Adrenal gland (tissue), 19 donors: ENCODE measurements at places on chromosomes 6 and 20. TPM values are rescaled to one million over a fixed set of nuclear protein-coding genes. Genes with fewer than 3 reads are reported as not detected.

- H3K27me3 ChIP-seq = no peaks in the 10 kb centered on the region
- DNase-seq = no peak
- no peaks in the 10 kb centered on the region for H3K4me1 ChIP-seq
- H3K4me3 ChIP-seq = no peak overlapping the region
- H3K36me3 ChIP-seq = no peaks in the 10 kb centered on the region
Observed at GRCh38 chr6:35633579-35634089, 55.1 kb downstream of the FKBP5 start.

DNA sequence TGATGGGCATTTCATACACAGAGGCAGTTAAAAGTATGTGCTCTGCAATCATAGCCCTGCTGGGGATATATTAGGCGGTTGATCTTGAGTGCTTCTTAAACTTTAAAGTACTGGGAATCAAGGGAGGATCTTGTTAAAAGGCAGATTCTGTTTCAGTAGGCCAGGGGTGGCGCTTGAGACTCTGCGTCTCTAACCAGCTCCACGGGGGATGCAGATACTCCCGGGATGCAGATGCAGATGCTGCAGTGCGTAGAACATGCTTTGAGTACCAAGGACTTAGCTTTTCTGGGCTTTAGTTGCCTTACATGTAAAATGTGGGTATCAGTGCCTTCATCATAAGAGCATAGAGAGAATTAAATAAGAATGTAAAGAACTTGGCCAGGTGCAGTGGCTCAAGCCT lies 44.4 kb upstream of the ENPP5 start:
- H3K27ac ChIP-seq = no peak overlapping the region
- no peak for DNase-seq
- H3K27me3 ChIP-seq = no peaks in the 10 kb centered on the region
- no peaks in the 10 kb centered on the region for H3K36me3 ChIP-seq
- no peak overlapping the region for H3K4me3 ChIP-seq

GRCh38 chr20:19922716-19923115 lies 94.4 kb upstream of the NAA20 start:
- no peaks in the 10 kb centered on the region for H3K27me3 ChIP-seq
- no peak overlapping the region for H3K4me3 ChIP-seq
- H3K4me1 ChIP-seq = peaks cover 7% of the 10 kb centered on the region

RNF144B gene
- 8.4 TPM for total RNA-seq

- H3K4me1 ChIP-seq = peaks cover 13% of the 10 kb centered on the region
- no peak for DNase-seq
- no peaks in the 10 kb centered on the region for H3K36me3 ChIP-seq
- no peak overlapping the region for H3K27ac ChIP-seq
Observed at GRCh38 chr6:33837971-33838665, 34.3 kb upstream of the MLN start.

- no peaks in the 10 kb centered on the region for H3K27me3 ChIP-seq
- no peaks in the 10 kb centered on the region for H3K36me3 ChIP-seq
- H3K27ac ChIP-seq = peak overlapping the region; percentile 21
- DNase-seq = peak; percentile 12
Observed at GRCh38 chr6:36625158-36625919, 31.2 kb downstream of the SRSF3 start.

C6orf132 gene
- total RNA-seq = 2.2 TPM

KCNQ2 gene
- 0.71 TPM for total RNA-seq

DNA sequence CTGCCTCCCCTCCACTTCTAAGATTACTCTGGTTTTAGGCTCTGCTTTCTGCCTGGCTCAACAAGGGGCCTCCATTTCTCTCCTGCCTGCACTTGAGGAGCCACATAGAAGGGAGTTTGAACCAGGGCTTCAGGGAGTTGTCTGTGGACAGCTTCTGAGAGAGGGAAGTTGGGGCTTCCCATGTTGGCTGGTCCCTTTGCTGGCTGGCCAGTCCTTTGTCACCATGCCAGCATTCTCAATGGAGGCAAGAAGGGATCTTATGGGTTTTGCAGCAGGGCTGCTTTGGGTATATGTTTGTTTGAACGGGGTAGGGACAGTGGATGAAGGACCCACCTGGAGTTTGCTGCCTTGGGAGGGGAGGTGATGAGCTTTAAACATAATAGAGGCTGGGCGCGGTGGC lies 124.9 kb downstream of the CARMIL1 start:
- H3K4me1 ChIP-seq = peaks cover 37% of the 10 kb centered on the region
- H3K36me3 ChIP-seq = no peaks in the 10 kb centered on the region
- no peak overlapping the region for H3K4me3 ChIP-seq
- no peak overlapping the region for H3K27ac ChIP-seq
- no peaks in the 10 kb centered on the region for H3K27me3 ChIP-seq

ANKRD6 gene
- 9.6 TPM for total RNA-seq

HSF2 gene
- 30.8 TPM for total RNA-seq

OPRL1 gene
- total RNA-seq = 2.3 TPM

GRCh38 chr6:20309186-20309585 lies 92.5 kb upstream of the E2F3 start:
- H3K36me3 ChIP-seq = no peaks in the 10 kb centered on the region
- H3K27me3 ChIP-seq = no peaks in the 10 kb centered on the region
- H3K4me3 ChIP-seq = no peak overlapping the region
- no peak overlapping the region for H3K27ac ChIP-seq
- DNase-seq = no peak

DNA sequence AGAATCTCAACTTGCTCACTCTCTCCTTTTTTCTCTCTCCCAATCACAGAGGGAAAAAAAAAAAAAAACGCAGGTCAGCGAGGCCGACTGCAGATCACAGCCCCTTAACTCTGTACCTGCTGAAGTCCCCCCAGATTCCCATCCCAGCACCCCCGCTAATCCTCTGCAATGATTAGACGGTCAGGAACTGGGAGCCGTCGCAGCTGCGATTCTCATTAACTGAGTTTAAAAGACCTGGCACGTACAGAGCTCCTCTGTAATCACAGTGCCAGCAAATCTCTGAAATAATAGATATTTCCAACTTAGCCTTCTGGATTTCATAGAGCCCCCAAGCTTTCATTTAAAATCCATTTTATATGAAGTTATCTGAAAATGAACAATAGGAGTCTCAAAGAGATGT lies 84.4 kb downstream of the ANKRD60 start:
- DNase-seq = no peak
- no peaks in the 10 kb centered on the region for H3K4me1 ChIP-seq
- no peaks in the 10 kb centered on the region for H3K36me3 ChIP-seq
- H3K4me3 ChIP-seq = no peak overlapping the region
- H3K27ac ChIP-seq = no peak overlapping the region

DNA sequence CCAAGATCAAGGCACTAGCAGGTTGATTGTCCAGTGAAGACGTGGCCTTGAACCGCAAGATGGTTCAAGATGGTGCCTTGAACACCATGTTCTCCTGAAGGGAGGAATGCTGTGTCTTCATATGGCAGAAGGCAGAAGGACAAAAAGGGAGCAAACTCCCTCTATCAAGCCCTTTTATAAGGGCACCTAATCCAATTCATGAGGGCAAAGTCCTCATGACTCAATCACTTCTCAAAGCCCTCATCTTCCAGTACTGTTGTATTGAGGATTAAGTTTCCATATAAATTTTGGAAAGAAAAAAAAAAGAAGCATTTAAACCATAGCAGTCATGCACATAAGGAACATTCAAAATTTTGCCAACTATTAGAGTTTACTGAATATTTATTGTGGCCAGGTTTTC lies 29.9 kb upstream of the TSPYL1 start:
- H3K27ac ChIP-seq = no peak overlapping the region
- no peaks in the 10 kb centered on the region for H3K36me3 ChIP-seq
- no peaks in the 10 kb centered on the region for H3K27me3 ChIP-seq

- H3K4me1 ChIP-seq = no peaks in the 10 kb centered on the region
- no peaks in the 10 kb centered on the region for H3K36me3 ChIP-seq
- H3K27me3 ChIP-seq = peaks cover 7% of the 10 kb centered on the region
- no peak overlapping the region for H3K27ac ChIP-seq
Observed at GRCh38 chr20:48538856-48539255, 288.9 kb downstream of the PREX1 start.

- no peaks in the 10 kb centered on the region for H3K27me3 ChIP-seq
- no peak overlapping the region for H3K27ac ChIP-seq
- H3K4me3 ChIP-seq = no peak overlapping the region
- no peak for DNase-seq
- H3K4me1 ChIP-seq = no peaks in the 10 kb centered on the region
Observed at GRCh38 chr20:40900666-40901215, 127.9 kb upstream of the TOP1 start.

DNA sequence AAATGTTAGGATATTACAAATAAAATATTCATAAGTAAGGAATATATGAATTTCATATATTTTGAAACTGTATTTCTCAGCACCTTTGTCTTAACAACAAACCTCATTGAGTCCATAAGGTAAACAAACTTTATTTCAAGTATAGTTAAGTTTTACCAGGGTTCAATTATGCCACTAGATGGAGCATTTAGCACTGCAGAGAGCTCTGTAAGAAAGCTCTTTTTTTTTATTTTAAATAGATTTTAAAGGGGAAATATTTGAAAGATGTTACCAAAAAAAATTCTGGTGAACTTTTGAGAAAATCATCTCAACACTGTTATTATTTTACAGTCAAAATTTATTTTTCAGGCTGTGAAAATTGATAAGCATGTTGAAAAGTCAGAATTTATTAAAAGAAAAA lies 955.2 kb upstream of the EYS start:
- DNase-seq = no peak
- H3K4me3 ChIP-seq = no peak overlapping the region
- H3K4me1 ChIP-seq = no peaks in the 10 kb centered on the region
- no peaks in the 10 kb centered on the region for H3K27me3 ChIP-seq
- no peaks in the 10 kb centered on the region for H3K36me3 ChIP-seq

- no peaks in the 10 kb centered on the region for H3K27me3 ChIP-seq
- no peaks in the 10 kb centered on the region for H3K4me1 ChIP-seq
- H3K4me3 ChIP-seq = no peak overlapping the region
- no peak overlapping the region for H3K27ac ChIP-seq
- no peak for DNase-seq
Observed at GRCh38 chr6:16199804-16200203, 38.6 kb upstream of the GMPR start.

GRCh38 chr6:27059621-27060425 lies 187.7 kb upstream of the PRSS16 start:
- H3K27ac ChIP-seq = no peak overlapping the region
- no peaks in the 10 kb centered on the region for H3K4me1 ChIP-seq
- H3K27me3 ChIP-seq = no peaks in the 10 kb centered on the region
- no peak for DNase-seq

SERPINB1 gene
- 70.9 TPM for total RNA-seq

DNA sequence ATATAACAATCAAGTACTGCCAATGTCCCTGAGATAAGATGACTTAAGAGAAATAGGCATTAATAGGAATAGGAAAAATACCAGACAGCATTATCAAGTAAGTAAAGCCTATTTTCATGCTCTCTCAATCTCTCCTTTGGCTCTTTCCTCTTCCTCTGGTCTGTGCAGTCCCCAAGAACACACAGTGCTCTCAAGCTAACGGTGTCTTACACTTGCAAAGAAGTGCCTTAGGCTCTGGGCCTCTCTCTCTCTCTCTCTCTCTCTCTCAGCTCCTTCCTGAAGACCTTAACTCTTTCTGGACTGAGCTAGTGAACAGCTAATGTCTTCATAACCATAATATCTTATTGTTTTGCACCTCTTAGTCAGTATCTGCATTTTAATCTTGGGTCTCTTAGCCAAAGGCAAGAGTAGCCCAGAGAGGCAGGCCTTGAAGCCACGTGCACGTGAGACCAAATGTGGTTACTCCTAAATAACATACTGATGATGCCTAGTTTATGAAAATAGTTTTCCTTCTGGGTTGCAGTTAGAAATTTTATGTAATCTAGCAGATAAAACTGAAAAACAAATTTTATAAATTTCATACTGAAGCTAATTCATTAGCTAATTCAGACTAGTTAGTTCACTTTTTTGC lies 70.8 kb downstream of the TPD52L1 start:
- peak overlapping the region; percentile 76 for H3K27ac ChIP-seq
- H3K27me3 ChIP-seq = no peaks in the 10 kb centered on the region
- H3K36me3 ChIP-seq = peaks cover 5% of the 10 kb centered on the region
- no peak for DNase-seq
- peaks cover 48% of the 10 kb centered on the region for H3K4me1 ChIP-seq

OR12D3 gene
- not detected for total RNA-seq

SOX12 gene
- total RNA-seq = 4.6 TPM

PDE7B gene
- total RNA-seq = 8.3 TPM

- no peak overlapping the region for H3K4me3 ChIP-seq
- H3K27me3 ChIP-seq = no peaks in the 10 kb centered on the region
- H3K27ac ChIP-seq = no peak overlapping the region
Observed at GRCh38 chr6:135030056-135030473, 24.6 kb downstream of the HBS1L start.

- H3K4me1 ChIP-seq = peaks cover 5% of the 10 kb centered on the region
- no peak for DNase-seq
- H3K4me3 ChIP-seq = peak overlapping the region; percentile 27
- H3K36me3 ChIP-seq = no peaks in the 10 kb centered on the region
Observed at GRCh38 chr6:28953039-28953584, 29.3 kb upstream of the TRIM27 start.

- H3K36me3 ChIP-seq = no peaks in the 10 kb centered on the region
- no peaks in the 10 kb centered on the region for H3K27me3 ChIP-seq
- H3K4me3 ChIP-seq = no peak overlapping the region
Observed at GRCh38 chr20:1293641-1294379, 27.7 kb downstream of the SNPH start.

SLC22A3 gene
- 7.2 TPM for total RNA-seq

ACOT13 gene
- 33.9 TPM for total RNA-seq

GRCh38 chr20:58619864-58620431 lies 31.1 kb upstream of the STX16 start:
- no peak overlapping the region for H3K4me3 ChIP-seq
- H3K4me1 ChIP-seq = no peaks in the 10 kb centered on the region
- no peak overlapping the region for H3K27ac ChIP-seq
- H3K36me3 ChIP-seq = no peaks in the 10 kb centered on the region
- H3K27me3 ChIP-seq = no peaks in the 10 kb centered on the region
- no peak for DNase-seq

OVOL2 gene
- total RNA-seq = not detected

GRCh38 chr6:119348096-119348747 lies 1.3 kb downstream of the MAN1A1 start:
- H3K27ac ChIP-seq = peak overlapping the region; percentile 93
- peak overlapping the region; percentile 100 for H3K4me3 ChIP-seq
- H3K27me3 ChIP-seq = no peaks in the 10 kb centered on the region
- no peaks in the 10 kb centered on the region for H3K36me3 ChIP-seq

ATP9A gene
- total RNA-seq = 13.6 TPM

DNA sequence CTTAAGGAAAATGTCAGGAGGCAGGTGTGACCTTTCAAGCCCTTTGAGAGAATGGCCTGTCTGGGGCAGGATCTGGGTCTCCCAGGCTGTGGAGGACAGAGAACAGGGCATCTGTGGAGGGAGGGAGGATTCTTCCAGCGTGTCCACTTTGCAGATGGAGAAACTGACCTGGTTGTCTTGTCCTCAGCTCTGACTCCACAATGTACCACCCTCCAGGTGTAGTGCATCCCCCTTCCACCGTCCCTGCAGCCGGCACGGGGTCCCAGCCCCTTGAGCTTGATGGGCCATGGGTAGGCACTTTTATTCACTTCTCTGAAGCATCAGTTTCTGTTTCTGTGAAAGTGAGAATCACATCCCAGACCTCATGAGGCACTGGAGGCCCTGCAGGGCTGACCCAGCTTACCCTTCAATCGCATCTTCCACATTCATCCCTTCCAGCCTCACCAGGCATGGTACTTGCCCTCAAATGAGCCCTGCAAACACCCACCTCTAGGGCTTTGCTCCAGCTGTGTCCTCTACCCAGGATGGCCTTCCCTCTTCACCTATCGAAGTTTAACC lies 4.6 kb upstream of the TGM2 start:
- no peak overlapping the region for H3K27ac ChIP-seq
- H3K27me3 ChIP-seq = no peaks in the 10 kb centered on the region
- DNase-seq = no peak
- no peak overlapping the region for H3K4me3 ChIP-seq
- H3K36me3 ChIP-seq = no peaks in the 10 kb centered on the region

FNDC1 gene
- 1.6 TPM for total RNA-seq

LY6G5C gene
- 0.66 TPM for total RNA-seq
